ENCODE measurements at places on chromosomes 3 and 15.

- no peak for DNase-seq
Measured at GRCh38 chr3:129365296-129366136, 62.9 kb downstream of the EFCAB12 start.

DNA sequence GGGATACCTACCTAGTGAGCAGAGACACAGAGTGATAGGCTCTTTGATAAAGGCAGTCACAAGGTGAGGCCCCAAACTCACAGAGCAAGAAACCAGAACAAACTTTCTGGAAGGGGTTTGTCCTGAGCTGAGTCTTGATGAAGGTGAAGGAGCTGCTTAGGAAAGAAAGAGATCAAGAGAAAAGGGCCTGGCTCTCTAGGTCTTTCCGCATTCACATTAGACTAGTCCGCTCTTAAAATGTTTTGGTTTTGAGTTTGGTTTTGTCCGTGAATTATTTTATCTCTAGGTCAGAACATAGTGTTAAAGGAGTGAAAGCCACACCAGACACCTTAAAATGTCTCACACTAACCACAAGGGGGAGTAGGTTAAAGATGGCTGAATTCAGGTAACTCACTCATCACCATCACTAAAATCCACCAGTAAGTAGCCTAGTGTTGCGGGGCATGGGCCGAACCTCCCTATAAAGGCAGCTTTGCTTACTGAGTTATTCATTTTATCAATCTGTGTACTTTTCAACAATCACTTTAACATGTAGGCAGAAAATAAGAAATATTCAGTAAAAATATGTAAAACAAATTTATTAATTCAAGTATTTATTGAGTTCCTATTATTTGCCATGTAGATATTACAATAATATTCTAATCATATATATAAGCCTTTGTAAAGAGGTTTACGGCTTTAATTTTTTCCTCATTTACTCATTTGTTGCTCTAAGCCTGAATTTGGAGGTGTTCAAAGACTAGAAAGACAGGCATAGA is 121.5 kb upstream of the TSC22D2 start:
- DNase-seq: no peak

GRCh38 chr3:87173776-87174175 is 53.3 kb upstream of the CHMP2B start:
- no peak for DNase-seq

DNA sequence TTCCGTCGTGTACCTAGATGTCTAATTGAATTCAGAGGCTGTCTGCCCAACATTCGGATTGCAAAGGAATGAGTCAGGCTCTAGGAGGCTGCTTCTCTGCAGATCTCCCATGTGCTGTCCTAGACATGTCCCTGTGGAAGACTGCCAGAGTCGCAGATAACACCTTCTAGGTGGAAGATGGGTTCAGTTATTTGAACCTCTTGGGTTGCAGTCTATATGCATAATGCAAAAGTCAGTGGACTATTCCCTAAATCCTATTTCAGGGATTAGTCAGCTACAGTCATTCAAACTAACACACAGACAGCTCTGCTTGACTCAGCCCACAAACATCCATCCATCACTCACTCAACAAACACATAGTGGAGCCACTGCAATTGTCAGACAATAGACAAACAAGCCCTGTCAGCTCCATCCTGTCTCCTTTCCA is 300.0 kb upstream of the CTNNB1 start:
- DNase-seq: no peak

Measured in stimulated activated CD4-positive, alpha-beta T cell treated with anti-CD3 and anti-CD28 coated beads, Interleukin-2, amount 100 ng/mL, for 24 hours (primary cell).